Karpas-422 (cell line): ENCODE measurements at places on chromosomes 11 and 22. TPM values are rescaled to one million over a fixed set of nuclear protein-coding genes. Genes with fewer than 3 reads are reported as not detected.

DNA sequence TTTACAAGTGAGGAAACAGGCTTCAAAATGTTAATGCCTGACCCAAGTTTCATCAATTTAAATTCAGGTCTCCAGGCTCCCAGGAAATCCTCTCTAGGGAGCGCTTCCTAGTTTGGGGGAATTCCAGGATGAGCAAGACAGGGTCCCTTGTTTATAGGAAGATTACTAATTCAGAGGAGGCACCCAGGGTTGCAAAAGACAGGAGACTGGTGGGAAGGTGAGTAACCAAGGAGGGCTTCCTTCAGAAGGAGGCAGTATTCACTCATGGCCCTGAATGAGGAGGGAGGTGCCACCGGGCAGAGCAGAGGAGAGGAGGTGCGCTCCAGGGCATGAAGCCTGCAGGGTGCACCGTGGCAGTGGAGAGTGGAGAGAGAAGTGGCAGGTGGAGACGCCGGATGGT is 1.6 kb downstream of the TMEM132A start:
- no peak for DNase-seq

- no peak for DNase-seq
Observed at GRCh38 chr11:9850224-9850895, 186.5 kb downstream of the SWAP70 start.

GRCh38 chr11:66119348-66120133 is 49.5 kb downstream of the PACS1 start:
- no peak for DNase-seq

DEPDC7 gene
- not detected in 2 replicates for total RNA-seq

OTOG gene
- total RNA-seq: not detected in 2 replicates

- DNase-seq: peak; percentile 82
Observed at GRCh38 chr22:19886605-19887255, 32.1 kb upstream of the GNB1L start.
